ENCODE measurements at places on chromosomes 13 and 19.
A peak's percentile ranks its signal among the peaks of the same experiment; 100 is the strongest.

- no peak for DNase-seq
Observed at GRCh38 chr13:93750676-93751075, 524.1 kb downstream of the GPC6 start.

- DNase-seq = no peak
Observed at GRCh38 chr19:18137657-18138339, 15.2 kb upstream of the PIK3R2 start.

DNA sequence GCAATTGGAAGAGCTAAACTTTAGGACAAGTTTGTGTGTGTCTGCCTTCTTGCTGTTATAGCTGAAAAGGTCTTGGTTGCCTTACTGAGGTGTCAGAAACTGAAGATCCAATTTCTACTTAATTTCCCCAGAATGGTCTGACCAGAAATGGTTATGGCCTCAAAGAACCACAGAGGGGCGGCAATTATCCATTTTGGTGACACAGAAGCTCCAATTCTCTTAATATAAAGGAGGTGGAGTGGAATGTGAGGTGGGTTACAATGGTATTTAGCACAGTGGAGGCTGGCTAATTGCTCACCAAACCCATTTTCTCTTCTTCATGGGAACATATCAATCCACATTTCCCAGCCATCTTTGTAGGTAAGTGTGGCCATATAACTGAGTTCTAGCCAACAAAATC is 1157.2 kb downstream of the OLFM4 start:
- no peak for DNase-seq

GRCh38 chr19:4676955-4677731 is 7.0 kb upstream of the MYDGF start:
- peak; percentile 8 for DNase-seq

GRCh38 chr19:4542896-4543841 is 3.3 kb upstream of the LRG1 start:
- DNase-seq = no peak

GRCh38 chr13:114064450-114065140 is 67.8 kb downstream of the RASA3 start:
- DNase-seq = no peak

DNA sequence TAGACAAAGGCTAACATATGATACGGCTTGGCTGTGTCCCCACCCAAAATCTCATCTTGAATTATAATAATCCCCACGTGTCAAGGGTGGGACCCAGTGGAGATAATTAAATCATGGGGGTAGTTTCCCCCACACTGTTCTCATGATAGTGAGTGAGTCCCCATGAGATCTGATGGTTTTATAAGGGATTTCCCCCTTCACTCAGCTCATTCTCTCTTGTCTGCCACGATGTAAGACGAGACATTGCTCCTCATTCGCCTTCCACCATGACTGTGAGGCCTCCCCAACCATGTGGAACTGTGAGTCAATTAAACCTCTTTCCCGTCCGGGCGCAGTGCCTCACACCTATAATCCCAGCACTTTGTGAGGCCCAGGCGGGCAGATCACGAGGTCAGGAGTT is 143.5 kb downstream of the RXFP2 start:
- DNase-seq = no peak

DNA sequence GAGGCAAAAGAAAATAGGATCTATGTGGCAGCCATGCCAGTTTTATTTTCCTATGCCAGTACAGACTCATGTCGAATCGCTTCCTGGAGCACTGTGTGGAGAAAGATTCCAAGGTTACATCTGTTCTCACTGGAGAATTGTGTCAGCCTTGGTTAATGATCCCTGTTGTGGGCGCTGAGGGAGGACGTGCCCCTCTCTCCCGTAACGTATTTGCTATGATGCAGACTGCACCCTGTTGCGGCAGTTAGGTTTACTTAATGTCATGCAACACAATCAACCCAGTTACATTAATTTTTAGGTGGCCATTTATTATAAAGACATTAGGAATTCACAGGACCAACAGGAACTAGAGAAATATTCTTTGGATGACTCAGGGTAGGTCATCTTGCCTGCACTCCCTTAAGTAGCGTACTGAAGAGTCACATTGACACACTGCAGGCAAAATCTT is 892.9 kb downstream of the EFNB2 start:
- DNase-seq = no peak

- DNase-seq = no peak
Observed at GRCh38 chr13:83183439-83184149, 698.7 kb downstream of the SLITRK1 start.

- DNase-seq = no peak
Observed at GRCh38 chr19:19343016-19343362, 22.4 kb downstream of the MAU2 start.

DNA sequence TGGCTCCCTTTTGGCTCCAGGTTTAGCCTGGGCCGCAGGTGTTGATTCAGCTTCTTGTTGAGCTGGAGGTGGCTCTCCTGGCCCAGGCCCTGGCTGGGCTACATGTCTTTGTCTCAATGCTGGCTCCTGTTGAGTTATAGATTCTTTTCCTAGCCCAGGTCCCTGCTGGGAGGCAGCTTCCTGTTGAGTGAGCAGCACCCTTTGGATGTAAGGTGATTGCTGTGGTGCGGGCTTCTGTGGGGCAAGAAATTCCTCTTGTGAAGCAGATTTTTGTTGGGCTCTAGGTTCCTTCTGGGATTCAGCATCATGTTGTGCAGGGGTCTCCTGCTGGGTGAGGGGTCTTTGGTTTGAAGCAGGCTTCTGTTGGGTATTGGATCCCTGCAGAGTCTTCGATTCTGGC is 545 bp downstream of the LIPE start:
- DNase-seq = no peak

DNA sequence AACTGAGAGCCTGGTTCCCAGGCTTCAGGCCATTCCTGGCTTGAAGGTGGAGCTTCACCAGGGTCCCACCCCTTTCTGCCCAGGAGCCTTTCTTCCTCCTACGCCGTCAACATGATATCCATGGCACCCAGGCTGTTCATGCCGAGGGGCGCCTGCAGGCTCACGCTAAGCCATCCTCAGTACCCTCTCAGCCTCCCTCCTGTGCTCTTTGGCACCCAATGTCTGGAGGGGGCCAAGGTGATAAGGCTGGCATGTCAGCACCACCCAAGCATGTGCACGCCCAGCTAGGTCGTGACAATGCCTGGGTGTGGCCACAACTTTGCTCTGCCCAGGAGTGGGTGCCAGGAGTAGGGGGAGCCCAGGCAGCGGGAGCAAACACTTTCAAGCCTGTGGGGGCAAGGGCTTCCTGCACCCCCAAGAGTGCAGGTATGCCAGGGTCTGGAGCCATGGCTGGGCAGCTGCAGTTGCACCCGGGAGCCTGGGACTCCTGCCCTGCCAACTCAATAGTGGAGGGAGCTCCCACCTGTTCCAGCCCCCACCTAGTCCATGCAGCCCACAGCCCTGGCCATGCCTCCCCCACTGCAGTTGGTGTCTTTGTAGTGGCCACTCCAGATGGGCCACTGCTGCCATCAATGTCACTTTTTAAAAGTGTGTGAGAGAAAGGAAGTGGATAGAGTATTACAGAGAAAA is 219.9 kb downstream of the MAB21L1 start:
- DNase-seq = no peak

GRCh38 chr19:13997631-13997962 is 8.5 kb downstream of the RFX1 start:
- DNase-seq = no peak

DNA sequence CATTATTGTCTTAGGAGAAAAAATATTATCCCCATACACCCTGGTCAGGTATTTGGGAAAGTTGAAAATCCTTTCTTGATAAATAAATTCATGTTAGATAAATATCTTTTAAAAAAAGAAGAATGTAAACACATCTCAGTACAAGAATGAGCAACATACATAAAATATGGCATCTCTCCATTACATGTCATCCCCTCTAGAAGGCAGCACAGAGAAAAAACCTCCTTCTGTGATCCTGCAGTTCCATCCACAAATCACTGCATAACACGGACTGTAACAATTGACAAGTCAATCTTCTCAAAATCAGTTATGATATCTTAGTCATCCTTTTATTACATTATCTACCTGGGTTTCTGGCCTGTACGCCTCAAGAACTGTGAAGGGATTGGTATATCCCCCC is 683.9 kb upstream of the KLHL1 start:
- DNase-seq = no peak

GRCh38 chr13:69565334-69565733 is 542.3 kb upstream of the ATXN8OS start:
- DNase-seq = no peak

DNA sequence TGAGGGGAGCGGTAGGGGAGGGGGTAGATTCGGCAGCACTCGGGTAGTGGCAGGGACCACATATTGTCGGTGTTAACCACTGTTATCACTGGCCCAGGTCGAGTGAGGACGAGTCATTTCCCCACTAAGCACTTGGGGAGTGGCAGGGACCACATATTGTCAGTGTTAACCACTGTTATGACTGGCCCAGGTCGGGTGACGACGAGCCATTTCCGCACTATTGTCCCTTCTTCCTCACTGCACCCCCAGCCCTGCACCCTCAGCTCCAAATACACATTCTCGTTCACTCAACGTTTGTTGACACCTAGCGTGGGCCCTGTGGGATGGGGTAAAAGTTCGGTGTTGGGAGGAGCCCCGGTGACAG is 467 bp upstream of the CLN5 start:
- DNase-seq = peak; percentile 85

- DNase-seq = peak; percentile 27
Observed at GRCh38 chr13:21673789-21674489, 3.1 kb downstream of the FGF9 start.

DNA sequence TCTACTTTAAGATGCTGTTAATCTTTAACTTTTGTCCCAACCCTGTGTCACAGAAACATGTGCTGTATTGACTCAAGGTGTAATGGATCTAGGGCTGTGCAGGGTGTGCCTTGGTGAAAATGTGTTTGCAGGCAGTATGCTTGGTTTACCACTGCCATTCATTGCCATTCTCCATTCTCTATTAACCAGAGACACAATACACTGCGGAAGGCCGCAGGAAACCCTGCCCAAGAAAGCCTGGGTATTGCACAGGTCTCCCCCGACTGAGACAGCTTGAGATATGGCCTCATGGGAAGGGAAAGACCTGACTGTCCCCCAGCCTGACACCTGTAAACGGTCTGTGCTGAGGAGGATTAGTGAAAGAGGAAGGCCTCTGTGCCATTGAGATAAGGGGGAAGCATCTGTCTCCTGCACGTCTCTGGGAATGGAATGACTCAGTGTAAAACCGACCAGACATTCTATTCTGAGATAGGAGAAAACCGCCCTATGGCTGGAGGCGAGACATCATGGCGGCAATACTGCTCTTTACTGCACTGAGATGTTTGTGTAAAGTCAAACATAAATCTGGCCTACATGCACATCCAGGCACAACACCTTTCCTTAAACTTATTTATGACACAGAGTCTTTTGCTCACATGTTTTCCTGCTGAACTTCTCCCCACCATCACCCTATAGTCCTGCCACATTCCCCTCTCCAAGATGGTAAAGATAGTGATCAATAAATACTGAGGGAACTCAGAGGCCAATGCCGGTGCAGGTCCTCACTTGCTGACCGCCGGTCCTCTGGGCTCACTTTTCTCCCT is 13.1 kb upstream of the ZNF888 start:
- DNase-seq = no peak

GRCh38 chr13:95420501-95420900 is 119.2 kb upstream of the ABCC4 start:
- no peak for DNase-seq

- DNase-seq = no peak
Observed at GRCh38 chr13:30192320-30193093, 114.8 kb downstream of the KATNAL1 start.

DNA sequence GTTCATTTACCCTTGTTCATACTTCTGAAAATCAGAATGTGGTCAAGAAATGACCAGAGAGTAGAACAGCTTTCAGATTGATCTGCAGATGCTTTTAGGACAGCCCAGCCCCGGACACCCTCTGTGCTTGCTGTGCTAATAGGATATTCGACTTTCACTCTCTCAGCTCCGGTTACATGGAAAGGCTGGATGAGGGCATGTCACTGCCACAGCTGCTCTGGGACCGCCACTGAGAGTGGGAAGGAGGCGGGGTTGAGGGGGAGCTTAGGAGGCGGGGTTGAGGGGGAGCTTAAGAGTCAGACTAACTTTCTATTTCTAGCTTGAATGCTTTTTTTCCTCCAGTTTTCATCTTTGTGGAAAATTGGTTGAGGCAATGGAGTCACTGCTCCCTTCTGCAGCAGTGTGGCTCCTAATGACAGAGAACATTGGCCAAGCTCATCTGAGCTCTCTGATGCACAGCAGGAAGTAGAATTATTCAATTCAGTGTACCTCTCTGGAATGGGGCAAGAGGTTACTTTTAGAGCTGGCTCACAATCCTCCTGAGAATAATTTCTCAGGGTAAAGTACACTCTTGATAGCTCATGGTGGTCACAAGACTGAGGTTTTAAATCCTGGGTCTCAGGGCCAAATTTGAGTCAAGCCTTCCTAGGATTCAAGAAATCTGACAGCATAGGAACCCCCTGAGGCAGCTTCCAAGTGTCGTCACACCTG is 74.6 kb upstream of the NPAS1 start:
- no peak for DNase-seq

DNA sequence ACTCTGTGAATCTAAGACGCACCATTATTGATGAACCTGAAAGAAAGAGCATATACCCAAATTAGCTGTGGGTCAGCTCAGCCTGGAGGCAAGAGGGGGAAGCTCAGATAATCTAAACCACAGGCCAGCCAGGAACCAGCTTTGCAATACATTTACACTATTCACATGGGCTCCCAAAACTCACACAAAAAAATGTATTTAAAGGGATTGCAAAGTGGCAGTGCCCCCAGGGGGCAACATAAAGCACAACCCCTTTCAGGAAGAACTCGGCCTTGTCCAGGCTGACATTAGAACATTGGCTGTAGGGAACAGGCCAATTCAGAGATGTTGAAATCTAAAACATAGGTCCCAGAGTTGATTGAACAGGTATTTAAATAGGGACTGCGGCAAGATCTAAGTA is 3.2 kb upstream of the PROZ start:
- no peak for DNase-seq

GRCh38 chr19:17860331-17860992 is 752 bp downstream of the RPL18A start:
- no peak for DNase-seq

DNA sequence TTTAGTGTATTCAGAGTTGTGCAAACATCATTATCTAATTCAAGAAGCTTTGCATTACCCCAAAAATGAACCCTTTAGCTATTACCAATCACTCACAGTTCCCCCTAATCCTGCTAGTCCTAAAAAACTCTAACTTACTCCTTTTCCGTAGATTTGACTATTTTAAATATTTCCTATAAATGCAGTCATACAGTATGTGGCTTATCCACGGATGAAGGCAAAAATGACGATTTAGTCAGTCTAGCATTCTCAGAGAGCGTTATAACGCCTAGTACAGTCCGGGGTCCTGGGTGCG is 587 bp upstream of the ZNF383 start:
- DNase-seq = no peak

GRCh38 chr13:71338070-71338469 is 528.9 kb downstream of the DACH1 start:
- no peak for DNase-seq

- DNase-seq = no peak
Observed at GRCh38 chr19:41928221-41928683, at the start of gene ERFL. TSS of gene ERFL (minus strand) at chr19:41928449. CDS start at chr19:41912919, 15,530 bp downstream.

Measured in CD4-positive, alpha-beta T cell treated with Interleukin-15 for 4 hours (primary cell).